ENCODE measurements at places on chromosomes 2 and 18. TPM values are rescaled to one million over a fixed set of nuclear protein-coding genes. Genes with fewer than 3 reads are reported as not detected.

CPO gene
- 0.09 TPM for total RNA-seq

SMYD5 gene
- total RNA-seq: 12.7 TPM

TMEM178A gene
- 1.3 TPM for total RNA-seq

PLB1 gene
- 1.4 TPM for total RNA-seq

TUBA3E gene
- total RNA-seq: not detected

RAD51AP2 gene
- not detected for total RNA-seq

GEN1 gene
- 3.1 TPM for total RNA-seq

EVX2 gene
- under 0.01 TPM for total RNA-seq

NEUROD1 gene
- total RNA-seq: not detected

LRATD1 gene
- total RNA-seq: 0.09 TPM

INSIG2 gene
- total RNA-seq: 6.1 TPM

ZBTB7C gene
- under 0.01 TPM for total RNA-seq

LRRTM4 gene
- not detected for total RNA-seq

NTSR2 gene
- total RNA-seq: not detected

SGPP2 gene
- not detected for total RNA-seq

CMPK2 gene
- 0.43 TPM for total RNA-seq

CELF4 gene
- total RNA-seq: not detected

EFEMP1 gene
- total RNA-seq: 1,445 TPM

IL1RL2 gene
- 1.5 TPM for total RNA-seq

COL3A1 gene
- total RNA-seq: 5,666 TPM

ZSWIM2 gene
- 0.09 TPM for total RNA-seq

HJURP gene
- 2.4 TPM for total RNA-seq

FAM110C gene
- total RNA-seq: not detected

DNAH6 gene
- 0.09 TPM for total RNA-seq

CAPN14 gene
- total RNA-seq: under 0.01 TPM

INO80B gene
- total RNA-seq: 14.9 TPM

POTEC gene
- under 0.01 TPM for total RNA-seq

ATG9A gene
- 31.1 TPM for total RNA-seq

LOXHD1 gene
- total RNA-seq: not detected

DGKD gene
- total RNA-seq: 12.1 TPM

CPLX4 gene
- not detected for total RNA-seq

PMAIP1 gene
- 3.1 TPM for total RNA-seq

AFF3 gene
- 0.71 TPM for total RNA-seq

ERICH2 gene
- 1.2 TPM for total RNA-seq

ENOSF1 gene
- total RNA-seq: 26.6 TPM

MOGAT1 gene
- not detected for total RNA-seq

SERPINB3 gene
- not detected for total RNA-seq

FSHR gene
- total RNA-seq: not detected

ASNSD1 gene
- 71.1 TPM for total RNA-seq

PSME4 gene
- total RNA-seq: 20.8 TPM

ABCG5 gene
- total RNA-seq: not detected

DES gene
- total RNA-seq: 3.7 TPM

DSG2 gene
- 2.3 TPM for total RNA-seq

CCDC148 gene
- 0.28 TPM for total RNA-seq

LBX2 gene
- total RNA-seq: 2.9 TPM

MALT1 gene
- total RNA-seq: 21.8 TPM

All from smooth muscle cell of bladder (primary cell).